ENCODE measurements at places on chromosomes 13 and 19.

- peak; percentile 71 for DNase-seq
Measured at GRCh38 chr19:54325194-54325621, 12.2 kb upstream of the LILRA5 start.

DNA sequence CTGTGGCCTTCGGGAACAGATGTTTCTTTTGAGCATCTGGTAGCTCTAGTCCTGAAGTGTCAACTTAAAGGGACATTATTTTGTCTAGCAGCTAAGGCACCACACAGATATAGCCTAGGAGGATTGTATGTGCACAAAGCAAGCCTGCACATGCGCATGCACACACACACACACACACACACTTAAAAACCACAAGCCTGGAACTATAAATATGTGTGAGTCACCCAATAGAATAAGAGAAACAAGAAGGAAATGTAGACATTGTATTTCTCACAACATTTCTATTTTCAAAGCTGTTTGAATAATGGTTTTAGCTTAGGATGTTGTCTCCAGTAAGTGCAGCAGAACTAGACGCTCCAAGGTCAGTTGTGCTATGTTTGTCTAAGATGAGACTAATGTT, 516.5 kb downstream of the SUCLA2 start:
- DNase-seq = no peak

DNA sequence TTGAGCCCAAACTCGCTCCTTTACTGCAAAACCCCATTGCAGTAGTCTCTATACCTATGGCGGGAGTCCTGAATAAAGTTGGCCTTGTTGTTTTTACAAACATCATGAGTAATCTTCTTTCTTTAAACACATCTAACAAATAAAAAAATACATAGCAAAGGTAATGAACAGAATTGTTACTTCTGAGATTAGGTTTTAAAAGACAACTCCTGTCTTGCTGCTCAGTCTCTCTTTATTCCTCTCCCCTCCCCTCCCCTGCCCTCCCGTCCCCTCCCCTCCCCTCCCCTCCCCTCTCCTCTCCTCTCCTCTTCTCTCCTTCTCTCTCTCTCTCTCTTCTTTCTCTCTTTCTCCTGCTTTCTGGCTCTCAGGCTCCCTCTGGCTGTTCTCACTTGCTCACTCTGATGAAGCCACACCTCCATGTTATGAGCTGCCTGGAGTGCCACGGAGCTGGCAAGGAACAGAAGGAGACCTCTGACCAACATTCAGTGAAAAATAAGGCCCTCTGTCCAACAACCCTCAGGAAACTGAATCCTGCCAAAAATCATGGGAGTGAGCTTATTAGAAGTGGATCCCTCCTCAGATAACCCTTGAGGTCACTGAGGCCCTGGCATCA, 300.7 kb upstream of the MIR17HG start:
- no peak for DNase-seq

- no peak for DNase-seq
Measured at GRCh38 chr13:43937839-43938238, 58.1 kb downstream of the LACC1 start.

- no peak for DNase-seq
Measured at GRCh38 chr19:15419413-15420025, 731 bp upstream of the AKAP8L start.

DNA sequence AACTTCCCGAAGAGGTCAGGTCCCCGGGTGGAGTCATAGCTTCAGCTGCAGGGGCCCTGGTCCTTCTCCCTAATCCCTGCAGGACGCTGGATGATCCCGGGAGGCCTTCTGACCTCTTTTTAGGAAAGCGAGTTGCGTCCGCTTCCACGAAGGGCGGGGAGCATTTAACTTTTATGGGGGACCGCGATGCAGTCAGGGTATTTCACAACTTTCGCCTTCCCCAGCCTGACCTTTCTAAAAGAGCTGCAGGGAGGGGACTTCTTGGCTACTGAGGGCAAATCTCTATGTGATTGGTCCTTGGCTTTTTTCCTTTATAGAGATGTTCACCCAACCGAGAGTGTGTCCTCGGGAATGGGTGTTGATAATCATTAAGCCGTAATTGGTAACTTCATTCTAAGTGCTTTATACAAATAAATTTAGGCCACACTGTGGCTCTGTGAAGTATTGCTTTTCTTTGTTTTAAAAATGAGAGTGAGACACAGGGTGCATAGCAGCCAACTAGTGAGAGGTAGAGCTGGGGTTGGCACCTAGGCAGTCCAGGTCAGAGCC, 778 bp downstream of the ZNF230 start:
- no peak for DNase-seq

- no peak for DNase-seq
Measured at GRCh38 chr13:110157718-110158117, 149.2 kb downstream of the COL4A1 start.

DNA sequence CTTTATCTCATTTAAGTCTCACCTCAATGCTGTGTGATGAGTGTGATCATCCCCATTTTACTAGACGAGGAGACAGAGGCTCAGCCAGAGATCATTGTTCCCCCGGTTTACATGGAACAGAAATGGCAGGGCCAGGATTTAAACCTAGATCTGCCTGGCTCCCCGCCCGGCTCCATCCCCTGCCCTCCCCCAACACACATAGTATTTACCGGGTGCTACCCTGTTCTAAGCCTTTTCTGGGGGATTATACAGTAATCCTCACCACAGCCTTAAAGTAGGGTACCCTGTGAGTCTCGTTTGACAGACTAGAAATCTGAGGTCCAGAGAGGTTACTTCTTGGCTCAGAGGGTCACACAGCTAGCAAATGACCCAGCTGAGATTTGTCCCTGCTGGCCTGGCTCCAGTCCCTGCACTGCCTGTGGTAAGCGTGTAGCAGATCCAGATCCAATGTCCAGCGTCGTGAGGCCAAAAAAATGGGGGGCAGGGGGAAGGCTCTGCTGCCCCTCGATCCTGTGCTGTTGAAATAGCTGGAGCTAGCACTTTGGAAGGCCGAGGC, 3.8 kb upstream of the KLC3 start:
- DNase-seq = no peak

- no peak for DNase-seq
Measured at GRCh38 chr13:106213028-106213757, 322.3 kb downstream of the EFNB2 start.

GRCh38 chr13:50740052-50740741, 103.3 kb downstream of the DLEU7 start:
- DNase-seq = no peak

- no peak for DNase-seq
Measured at GRCh38 chr19:28334419-28334818, 878.5 kb downstream of the UQCRFS1 start.

DNA sequence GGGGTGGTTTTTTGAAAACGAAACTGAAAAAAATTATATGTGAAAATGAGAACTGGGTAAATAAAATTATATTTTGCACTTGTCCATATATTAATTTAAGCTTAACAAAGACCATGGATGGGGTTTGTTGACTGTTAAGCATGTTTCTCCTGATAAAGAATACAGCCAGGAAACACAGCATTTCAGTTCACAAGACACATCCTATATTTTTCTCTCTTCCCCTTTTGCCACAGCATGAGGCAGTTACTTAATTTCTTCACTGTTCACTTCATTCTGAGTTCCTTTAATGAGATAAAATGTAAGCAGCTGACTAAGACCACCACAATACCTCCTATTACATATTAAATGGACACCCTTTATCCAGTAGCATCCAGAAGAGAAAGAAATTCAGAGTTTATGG, 64.0 kb downstream of the RXFP2 start:
- no peak for DNase-seq
